Activated CD8-positive, alpha-beta memory T cell treated with anti-CD3 and anti-CD28 coated beads for 1 hour (primary cell): ENCODE measurements at places on chromosomes 6 and 20.
A peak's percentile ranks its signal among the peaks of the same experiment; 100 is the strongest.

DNA sequence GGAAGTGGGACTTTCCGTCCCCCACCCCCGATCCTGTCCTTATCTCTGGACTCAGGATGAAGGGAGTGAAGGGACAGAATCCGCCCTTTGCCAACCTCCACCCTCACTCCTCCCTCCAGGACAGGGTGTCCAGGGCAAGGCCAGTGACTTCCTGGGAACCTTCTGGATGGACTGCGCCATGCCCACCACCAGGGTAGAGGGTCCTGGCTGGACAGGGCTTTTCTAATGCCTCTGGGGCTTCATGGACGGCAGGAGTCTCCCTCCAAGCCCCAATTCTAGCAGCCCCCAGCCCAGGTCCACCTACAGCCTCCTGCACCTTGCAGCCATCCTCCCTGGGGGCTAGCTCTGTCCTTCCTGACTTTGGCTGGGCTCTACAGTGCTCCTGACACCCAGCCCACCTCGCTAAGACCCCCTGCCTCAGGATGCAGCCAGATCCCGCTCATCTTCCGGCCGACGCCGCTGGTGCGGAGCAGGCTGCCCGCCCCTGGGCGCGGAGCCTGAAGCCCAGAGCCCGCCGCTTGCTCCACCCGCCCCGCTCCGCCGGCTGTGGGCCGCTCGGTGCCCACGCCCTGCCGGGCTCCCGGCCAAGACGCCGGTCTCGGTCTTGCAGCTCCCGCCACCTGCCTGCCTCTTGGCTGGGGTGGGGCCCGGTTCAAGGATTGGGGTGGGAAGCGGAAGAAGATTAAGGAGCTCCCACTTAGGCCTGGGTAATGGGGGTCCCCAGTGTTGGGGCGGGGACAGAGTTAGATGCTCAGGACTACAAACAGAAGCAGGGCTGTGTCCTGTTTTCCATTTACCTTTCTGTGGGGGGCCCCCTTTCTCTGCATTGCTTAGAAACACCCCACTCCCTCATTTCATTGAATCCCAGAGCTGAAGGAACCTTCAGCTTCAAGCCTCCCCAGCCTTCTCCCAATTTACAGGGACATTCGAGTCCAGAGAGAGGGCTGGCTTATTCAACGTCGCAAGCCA lies 72.8 kb downstream of the MDGA1 start:
- DNase-seq = no peak

- peak; percentile 60 for DNase-seq
These were observed at the start of gene LCA5 for GRCh38 chr6:79536954-79537747. LCA5 (minus strand) TSS chr6:79537430; CDS start chr6:79518894, 18,536 bp downstream.

- peak; percentile 11 for DNase-seq
These were observed 58.4 kb downstream of the GJA10 start for GRCh38 chr6:89952686-89953085.

GRCh38 chr6:33925210-33925609 lies 121.4 kb upstream of the MLN start:
- DNase-seq = no peak

DNA sequence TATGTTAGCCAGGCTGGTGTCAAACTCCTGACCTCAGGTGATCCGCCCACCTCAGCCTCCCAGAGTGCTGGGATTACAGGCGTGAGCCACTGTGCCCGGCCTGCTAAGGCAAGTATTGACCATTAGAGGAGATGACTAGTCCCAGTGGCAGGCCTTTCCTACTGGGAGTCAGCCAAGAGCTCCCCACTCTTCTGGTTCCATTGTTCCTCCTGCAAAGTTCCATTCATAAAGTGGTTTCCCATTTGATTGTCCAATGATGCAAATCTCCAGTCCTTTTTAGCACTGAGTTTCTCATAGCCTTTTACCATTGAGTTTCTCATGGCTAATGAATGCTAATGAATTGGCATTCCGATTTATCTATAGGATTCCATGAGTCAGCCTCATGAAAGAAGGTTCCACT lies 148.3 kb upstream of the ESR1 start:
- DNase-seq = no peak

DNA sequence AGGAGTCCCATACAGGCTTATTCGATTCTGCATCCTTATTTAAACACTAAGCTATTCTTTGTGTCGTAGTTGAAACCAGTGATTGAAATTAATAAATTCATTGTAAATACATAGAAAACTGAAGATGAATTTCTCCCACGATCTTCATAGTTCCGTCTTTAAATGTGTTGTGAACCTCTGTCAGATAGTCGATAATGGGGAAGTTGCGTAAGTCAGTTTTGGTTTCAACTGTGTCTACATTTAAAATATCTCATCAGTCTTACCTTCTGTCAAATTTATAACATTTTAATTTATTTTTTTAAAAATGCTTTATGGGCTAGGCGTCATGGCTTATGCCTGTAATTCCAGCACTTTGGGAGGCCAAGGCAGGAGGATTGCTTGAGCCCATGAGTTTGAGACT lies 12.7 kb downstream of the STX11 start:
- DNase-seq = no peak

DNA sequence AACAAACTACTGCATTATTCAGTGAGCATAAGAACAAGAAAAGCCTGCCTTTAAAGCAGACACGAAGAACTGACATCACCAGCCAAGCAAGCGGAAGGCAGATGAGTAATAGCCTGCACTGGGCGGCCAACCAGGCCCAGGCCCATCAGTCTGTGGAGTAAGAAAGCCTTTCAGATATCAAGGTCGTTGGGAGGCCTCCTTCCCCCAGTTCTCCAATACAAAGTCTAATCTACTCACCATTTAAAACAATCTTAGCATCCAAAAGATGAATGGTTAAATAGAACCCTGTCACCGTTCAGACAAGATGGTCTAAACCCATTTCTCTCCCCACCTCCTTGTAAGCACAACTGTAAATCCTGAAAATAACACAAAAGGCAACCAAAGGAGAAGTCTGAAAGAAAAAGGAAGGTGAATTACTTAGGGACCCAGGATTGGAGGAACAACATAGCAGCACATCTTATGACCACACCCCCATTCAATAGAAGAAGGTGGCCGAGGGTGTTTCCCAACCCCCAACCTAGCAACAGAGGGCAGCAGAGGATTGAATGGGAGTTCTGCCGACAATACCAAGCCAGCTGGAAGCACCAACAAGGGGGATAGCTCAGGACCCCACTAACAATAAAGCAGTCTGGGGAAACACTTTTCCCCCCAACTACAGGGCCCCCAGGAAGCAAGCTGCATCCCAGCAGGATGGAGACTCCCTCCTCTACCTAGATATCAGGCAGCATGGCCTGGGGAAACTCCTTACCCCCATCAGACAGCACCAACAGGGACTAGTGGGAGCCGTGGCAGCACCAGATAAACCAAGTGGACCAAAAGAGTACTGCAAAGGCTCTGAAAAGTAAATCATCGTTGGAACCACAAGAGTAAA lies 67.9 kb downstream of the ZHX3 start:
- DNase-seq = no peak

DNA sequence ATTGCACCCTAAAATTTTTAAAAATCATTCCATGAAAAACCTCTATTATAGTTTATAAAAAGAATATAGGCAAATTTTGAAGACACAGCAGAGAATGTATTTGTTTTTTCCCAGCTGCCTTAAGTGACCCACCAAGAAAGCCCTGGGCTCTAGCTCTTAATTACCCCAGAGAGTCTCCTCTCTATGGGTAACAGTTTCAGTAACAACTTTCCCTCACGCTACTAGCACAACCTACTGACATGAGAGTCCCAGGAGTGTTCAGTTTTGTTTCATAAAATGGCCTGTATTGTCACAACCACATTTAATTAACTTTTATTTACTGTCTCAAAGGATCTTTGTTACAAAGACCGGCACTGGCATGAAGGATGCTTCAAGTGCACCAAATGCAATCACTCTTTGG lies 41.5 kb downstream of the FHL5 start:
- no peak for DNase-seq

GRCh38 chr20:63411898-63412631 lies 50.9 kb upstream of the CHRNA4 start:
- DNase-seq = no peak

DNA sequence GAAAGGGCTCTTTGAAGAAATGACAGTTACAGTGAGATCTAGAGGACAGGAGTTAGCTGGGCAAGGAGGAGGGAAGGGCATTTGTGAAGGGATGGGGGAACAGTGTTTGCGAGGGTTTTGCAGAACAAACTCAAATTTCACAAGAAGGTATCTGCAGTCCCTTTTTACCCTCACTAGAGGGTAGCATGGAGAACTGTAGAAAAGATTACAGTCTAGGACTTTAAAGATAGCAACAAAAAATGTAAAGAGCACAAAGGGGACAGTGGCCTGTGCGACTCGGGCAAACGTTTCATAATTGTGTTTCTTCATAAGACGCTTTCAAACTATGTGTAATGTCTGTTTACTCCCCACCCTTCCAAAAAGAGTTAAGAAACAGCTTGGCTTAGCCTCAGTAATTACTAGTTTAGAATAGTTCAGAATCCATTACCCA lies 21.2 kb upstream of the ASXL1 start:
- DNase-seq = no peak

DNA sequence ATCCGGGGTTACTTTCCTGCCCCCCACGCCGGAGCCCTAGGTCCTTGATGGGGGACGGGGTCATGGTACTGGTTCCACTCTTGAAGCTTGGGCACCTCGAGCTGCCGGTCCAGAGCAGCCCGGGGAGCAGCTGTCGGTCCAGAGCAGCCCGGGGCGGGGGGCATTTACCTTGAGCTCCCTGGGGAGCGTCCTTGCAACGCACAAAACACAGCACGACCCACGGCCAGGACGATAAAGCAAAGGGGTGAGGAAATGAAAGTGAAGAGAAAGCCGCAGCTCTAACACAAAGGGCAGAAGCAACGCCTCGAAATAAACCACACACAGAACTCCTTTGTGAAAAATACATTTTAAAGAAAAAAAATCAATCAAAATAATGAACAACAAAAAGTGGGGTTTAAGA lies 39.1 kb downstream of the KCNQ2 start:
- no peak for DNase-seq

DNA sequence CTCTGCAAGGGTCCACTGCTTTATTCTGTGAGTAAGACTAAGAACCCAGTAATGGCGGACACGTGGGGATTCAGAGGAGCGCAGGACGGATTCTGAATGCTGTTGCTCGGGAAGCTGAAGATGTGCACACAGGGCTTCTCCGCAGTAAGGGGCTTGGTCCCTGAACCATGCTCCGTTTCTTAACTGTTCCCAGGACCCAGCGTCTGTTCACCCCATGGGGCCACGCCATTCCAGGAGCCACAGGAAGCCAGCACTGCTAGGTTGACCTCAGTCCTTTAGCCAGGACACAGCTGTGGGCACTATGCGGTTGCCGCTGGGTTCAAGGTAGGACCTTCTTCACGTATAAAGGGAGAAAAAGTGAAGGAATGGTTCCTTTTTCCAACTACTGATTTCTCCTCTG lies 59.8 kb downstream of the IRF4 start:
- no peak for DNase-seq

GRCh38 chr6:1581120-1581991 lies 28.4 kb upstream of the FOXC1 start:
- no peak for DNase-seq

- DNase-seq = peak; percentile 21
These were observed 43.4 kb downstream of the RALY start for GRCh38 chr20:34037121-34037520.

DNA sequence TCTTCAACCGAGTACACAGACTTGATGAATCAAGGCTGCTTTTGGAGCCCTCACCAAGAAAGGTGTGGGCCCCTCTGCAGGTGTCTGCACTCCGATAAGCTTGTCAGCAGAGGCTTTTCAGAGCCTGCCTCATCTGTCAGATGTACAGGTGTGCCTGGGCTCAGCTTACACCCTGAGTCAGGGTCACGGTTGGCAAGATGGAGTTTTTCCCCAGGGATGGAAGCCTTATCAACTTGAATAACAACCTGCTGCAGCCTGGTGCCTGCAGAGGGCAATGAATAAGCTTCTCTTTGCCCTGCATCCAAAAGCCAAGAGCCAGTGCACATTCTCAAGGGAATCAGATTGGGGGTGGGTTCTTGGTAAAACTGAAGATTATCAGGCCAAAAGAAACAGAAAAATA lies 427.1 kb downstream of the CD83 start:
- DNase-seq = no peak

DNA sequence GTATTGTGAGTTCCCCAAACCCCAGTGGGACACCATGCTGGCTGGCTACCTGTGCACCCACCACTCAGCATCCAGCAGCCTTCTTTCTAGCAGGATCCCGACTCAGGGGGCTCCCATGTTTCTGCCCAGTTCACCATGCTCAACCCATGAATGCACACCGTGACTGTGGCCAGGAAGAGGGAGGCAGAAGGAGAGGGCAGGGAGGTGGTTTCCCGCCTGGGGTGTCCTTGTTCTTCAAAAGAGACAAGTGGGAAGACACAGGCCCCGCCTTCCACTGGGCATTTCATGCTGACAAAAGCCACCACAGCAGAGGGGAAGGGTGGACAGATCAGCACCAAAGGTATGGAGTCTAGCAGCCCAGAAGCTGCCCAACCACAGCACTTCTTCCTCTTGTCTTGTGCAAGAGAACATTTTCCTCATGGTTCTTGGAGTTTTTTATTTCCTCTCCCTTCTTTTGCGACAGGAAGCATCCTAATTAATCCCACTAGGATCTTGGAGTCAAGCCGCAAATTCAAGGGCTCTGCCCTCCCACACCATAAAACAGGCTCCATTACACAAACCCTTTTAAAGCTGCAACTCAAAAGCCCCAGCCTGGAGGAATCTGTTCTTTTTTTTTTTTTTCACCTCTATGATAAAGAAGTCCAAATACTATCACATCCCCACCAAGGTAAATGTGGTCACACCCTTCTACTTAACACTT lies 13.5 kb upstream of the ANKRD60 start:
- no peak for DNase-seq

- DNase-seq = no peak
These were observed 43.9 kb downstream of the CDH4 start for GRCh38 chr20:61295682-61296628.

DNA sequence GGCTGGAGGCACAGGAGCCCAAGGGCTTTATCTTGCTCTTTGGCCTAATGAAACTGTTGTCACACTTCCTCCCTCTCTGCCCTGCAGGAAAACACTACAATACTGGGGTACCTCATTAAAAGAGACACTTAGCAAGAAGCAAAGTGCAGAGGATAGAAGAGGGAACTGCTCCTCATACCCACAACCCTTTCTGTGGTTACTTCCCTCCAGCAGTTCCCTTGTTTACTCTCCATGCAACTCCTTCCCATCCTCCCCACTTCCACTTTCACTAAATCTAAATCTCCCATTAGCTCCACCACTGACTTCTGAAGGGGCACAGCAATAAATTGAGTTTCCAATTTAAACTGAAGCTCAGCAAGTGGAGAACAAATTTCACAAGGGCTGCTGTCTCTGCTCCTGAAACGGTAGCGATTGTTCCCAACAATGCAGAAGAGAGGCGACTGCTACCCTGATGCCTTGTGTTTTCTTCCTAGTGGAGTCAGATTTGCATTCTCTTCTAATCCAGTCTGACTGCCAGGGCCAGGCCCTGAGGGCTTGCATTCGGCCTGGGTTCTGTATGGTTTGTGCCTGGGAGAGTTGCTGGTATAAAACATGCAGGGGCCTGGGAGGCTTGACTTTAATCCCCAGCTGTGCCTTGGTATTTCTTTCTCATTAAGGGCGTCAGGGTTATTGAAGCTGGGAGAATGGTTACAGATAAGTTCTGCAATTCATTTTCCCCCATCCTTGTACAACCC lies 454.7 kb downstream of the TFAP2B start:
- DNase-seq = no peak
